Cardiac fibroblast (primary cell): ENCODE measurements at places on chromosomes 16 and 17.

DNA sequence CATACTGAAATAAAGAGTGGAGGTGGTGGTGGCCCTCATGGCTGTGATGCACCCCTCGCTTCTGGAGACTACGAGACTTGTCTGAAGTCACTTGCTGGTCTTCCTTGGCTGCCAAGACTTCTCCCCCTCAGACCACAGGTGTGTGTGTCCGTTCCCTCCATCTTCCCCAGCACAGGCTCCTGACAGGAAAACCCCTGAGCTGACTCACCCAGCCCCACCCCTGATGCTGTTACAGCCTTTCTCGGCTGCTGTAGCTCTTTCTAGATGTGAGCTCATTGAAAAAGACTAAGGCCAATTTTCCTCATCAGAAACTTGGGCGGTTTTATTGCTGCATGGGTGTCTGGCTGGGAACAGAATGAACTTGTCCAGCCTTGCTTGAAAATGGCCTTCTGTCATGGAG, 296.9 kb downstream of the TMEM114 start:
- no peak for DNase-seq

- no peak for DNase-seq
These were observed 26.1 kb downstream of the LRRC75A start for GRCh38 chr17:16465861-16466338.

- no peak for DNase-seq
These were observed 29.6 kb downstream of the LITAF start for GRCh38 chr16:11556945-11557720.

GRCh38 chr17:49548051-49548505, 27.6 kb upstream of the NXPH3 start:
- DNase-seq: no peak

DNA sequence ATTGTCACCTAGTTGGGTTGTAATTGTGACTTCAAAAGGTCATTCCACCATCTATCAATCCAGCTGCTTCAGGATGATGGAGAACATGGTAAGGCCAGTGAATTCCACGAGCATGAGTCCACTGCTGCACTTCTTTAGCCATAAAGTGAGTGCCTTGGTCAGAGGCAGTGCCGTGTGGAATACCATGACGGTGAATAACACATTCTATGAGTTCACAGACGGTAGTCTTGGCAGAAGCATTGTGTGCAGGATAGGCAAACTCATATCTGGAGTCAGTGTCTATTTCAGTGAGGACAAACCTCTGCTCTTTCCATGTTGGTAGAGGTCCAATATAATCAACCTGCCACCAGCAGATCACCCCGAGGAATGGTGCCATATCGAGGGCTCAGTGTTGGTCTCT, 650.9 kb downstream of the KCNJ2 start:
- peak; percentile 62 for DNase-seq

DNA sequence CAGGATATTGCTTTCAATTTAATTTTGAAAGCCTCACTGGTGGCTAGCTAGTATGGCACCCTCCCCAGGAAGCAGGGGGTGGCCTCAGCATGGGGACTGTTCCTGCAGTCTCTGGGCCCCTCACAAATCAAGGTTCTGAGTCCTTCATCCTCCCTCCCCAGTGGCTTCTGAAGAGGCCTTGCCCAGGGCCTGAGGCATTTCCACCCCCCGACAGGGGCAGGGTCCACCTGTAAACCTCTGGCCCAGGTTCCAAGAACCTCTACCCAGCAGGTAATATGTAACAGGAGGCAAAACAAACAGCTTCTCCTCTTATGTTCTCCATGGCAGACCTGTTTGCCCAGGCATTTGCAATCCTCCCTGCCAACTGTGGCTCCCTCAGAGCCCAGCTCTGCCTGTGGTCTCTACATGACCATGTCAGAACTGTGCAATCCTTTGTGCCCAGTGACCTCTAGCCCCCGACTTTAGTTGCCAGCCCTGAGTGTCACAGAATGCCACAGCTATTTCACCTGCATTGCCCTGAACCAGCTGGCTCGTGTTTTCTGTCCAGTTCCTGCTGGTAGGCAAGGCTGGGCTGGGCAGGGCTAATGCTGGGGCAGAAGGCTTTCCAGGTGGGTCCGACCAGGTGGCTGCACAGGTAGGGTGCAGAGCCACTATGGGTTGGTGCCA, 14.3 kb downstream of the ACSF2 start:
- no peak for DNase-seq

DNA sequence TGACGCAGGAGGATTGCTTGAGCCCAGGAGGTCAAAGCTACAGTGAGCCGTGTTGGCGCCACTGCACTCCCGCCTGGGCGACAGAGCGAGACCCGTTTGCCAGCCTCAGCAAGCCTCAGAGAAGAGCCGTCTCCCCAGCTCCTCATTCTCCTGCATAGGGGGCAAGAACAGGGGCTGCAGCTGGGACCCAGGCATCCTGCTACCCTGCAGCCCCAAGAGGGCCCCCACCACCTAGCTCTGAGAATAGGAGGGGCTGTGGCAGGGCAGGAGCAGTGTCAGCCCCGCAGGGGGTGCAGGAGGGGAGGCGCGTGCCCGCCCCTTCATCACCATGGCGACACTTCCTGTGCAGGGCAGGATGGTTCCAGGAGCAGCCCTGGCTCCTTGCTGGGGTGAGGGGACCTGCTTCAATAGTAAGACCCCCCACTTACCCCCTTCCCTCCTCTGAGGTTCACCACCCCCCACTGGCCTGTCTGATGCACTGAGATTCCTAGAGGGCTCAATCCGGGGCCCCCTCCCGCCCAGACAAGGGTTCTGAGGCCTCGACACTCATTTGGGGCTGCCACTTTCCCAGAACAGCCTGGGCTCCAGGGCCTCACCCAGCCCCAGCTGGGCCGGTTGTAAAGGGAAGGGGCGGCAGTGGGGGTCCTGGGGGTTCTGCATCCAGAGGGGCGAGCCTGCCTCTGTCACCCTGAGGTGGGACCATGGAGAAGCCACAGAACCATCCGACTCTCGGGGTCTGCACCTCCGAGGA, 20.2 kb downstream of the VASN start:
- no peak for DNase-seq

DNA sequence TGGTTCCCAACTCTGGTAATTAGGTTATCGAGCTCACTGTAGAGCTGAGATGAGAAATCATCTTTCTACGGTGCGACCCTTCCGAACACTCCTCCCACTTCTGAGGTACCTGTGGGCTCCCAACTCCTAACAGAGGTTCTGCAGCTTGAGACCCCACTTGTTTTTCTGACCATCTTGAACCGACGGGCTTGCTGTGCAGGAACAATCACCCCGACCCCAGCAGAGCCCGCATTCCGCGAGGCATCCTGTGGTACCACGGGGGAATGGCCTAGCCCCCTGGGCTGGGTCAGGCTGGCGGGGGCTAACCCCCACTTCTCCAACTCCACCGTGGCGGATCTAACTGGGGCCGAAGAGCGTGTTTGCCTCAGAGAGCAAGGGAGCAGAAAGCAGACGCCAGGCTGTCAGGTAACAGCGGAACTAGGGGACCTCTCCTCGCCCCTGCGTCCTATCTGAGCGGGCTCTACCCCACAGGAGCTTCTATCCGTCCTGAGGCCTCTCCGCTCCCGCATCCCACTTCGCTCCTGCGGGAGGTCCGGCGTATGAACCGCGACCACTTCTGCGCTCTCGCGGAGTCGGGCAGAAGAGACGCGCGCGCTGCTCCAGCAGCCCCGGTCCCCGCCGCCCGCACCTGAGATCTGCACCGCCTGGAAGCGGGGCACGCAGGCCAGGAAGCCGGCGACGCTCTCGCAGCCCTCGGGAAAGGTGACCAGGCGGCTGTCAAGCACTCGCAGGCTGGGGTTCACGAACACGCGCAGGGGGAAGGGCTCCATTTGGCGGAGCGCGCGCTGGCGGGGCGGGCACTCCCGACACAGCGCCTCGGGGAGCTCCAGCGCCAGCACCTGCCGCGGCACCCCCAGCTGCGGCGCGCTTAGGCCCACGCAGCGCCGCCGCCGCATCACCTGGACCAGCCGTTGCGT, 761 bp downstream of the PDF start:
- DNase-seq: peak; percentile 33

DNA sequence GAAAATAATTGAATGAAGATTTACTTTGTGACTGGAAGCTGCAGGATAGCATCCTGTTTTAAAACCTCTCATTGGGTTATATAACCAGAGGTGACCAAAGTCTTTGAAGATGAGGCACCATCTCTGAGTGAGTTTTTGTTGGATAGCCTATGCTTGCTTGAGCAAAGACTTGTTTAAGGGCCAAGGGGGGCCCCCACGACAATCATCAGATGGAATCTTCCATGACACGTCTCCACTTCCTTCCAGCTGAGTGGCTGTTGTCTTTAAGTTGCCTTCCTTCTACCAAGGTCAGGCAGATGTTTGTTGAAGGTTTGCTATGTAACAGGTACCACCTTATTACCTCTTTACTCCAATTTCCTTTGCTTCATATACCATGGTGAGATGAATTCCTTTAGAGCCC, 188.8 kb downstream of the PRKCA start:
- no peak for DNase-seq

DNA sequence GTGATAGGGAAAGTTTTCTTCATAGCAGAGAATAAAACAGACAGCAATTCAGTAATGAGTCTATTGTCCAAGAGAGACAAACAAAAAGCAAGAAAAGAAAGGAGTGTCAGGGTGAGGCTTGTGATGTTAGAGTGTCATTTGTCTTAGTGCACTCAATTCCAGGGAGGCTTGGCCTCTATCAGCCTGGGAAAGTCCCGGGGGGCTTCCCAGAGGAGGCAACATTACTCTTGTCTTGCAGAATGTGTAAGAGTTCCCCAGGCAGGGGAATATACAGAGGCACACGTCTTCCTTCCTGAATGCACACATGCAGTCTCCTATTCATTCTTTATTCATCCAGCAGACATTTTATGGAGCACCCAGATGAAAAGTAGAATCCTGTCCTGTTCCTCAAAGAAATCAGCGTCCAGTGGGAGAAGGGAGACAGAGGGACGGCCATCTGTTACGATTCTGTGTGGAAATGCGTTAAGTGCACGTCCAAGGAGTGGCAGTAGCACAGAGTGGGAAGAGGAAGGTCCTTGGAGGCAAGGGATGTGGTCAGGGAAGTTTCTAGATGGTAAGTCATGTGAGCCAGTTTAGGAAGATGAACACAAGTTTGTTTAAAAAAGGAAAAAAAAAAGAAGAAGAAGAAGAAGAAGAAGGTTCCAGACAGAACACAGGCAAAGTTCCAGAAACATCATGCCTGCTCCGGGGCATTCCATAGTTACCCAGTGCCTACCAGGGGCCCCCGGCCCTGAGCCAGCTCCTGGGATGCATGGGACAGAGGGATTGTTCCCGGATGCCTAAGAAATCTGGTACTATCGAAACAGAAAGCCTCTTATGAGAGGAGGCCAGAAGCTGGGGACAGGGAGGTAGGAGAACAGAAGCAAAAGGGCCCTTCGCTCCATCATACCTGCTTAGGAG, 21.1 kb downstream of the CACNG4 start:
- DNase-seq: no peak

DNA sequence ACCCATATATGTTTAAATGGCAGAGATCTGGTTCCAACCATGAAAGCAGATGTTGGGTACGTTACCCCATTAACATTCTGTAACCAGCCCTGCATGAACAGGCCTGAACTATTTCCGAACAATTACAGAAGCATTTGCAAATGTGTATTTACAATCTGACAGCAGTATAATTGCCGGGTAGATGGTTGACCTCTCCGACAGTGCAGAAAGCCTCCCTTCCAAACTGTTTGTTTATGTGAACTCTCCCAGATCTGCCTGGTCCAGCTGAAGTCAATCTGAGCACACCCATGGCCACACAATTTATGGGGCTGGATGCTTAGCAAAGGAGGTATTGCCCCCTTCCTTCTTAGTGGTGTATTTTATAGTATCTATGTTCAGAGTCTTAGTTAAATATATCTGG, 21.8 kb downstream of the NUDT7 start:
- DNase-seq: no peak

DNA sequence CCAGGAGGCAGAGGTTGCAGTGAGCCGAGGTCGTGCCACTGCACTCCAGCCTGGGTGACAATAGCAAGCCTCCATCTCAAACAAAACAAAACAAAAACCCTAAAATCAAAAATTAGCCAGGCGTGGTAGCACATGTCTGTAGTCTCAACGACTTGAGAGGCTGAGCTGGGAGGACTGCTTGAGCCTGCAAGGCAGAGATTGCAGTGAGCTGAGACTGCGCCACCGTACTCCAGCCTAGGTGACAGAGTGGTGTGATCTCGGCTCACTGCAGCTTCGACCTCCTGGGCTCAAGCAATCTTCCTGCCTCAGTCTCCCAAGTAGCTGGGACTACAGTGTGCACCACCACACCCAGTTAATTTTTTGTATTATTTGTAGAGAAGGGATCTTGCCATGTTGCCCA, 87.6 kb downstream of the MYH11 start:
- DNase-seq: no peak

- DNase-seq: no peak
These were observed 29.5 kb downstream of the KAT7 start for GRCh38 chr17:49817993-49818392.

DNA sequence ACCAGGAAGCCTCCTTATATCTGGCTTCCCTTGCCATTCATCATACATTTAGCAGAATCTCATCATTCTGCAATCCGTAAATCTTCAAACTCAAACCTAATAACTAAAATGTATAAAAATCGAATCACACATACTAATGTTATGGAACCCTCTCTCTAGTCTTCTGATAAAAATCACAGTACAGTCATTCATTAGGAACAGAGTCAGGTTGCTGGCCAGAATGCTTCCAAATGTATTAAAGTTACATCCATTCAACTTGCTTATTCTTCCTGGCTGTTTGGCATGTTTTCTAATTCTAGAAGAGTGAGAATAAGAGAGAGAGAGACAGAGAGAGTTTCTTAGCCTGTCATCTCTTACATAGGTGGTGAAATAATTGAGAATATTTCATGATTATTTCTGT, 16.5 kb upstream of the RASL10B start:
- DNase-seq: no peak

DNA sequence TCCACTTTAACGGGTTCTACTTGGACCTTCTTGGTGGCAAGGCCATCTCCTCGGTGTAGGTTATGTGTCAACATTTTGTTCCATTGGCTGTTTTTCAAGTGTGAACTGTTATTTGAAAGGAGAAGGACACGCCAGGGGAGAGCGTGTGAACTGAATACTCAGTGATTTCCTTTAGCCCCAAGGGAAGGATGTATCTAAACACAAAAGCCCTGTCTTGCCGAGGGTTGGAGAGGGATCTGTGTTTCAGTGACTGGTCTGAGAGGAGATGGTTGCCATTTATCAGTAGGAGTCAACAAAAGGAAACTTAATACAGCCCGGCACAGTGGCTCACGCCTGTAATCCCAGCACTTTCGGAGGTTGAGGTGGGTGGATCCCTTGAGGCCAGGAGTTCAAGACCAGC, 50.0 kb downstream of the USP10 start:
- no peak for DNase-seq

DNA sequence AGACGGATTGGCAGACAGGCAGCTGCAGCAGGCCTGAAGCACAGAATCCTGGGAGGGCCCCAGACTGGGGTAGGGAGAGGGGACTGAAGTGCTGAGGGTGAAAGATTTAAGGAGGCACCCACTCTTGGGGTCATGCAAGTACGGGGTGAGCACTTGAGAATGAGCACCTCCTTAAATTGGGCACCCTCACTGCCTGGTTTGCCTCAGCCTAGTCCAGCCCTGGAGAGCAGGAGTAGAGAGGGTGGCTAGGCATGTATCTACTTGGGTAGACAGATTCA, 154.1 kb upstream of the CDC42EP4 start:
- no peak for DNase-seq
